Head of caudate nucleus (tissue), 42 donors: ENCODE measurements at places on chromosomes 3 and 15.
A peak's percentile ranks its signal among the peaks of the same experiment; 100 is the strongest.

DNA sequence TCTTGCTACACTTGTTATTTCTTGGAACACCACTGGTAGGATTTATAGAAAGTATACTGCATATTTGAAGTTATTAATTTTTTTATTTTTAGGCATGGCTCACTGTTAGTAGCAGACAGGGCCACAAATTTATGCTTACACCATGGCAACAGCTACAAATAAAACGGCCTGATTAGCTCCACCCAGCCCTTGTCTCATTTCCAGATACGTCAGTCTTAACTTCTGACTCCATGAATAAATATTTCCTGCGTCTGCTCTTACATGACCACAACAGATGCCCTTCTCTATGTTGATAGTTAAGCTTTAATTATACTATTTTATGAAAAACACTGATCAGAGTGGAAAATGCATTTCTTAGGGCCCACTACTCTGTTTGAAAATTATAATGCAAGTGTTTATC is 62.3 kb upstream of the CPOX start:
- no peak for DNase-seq

DNA sequence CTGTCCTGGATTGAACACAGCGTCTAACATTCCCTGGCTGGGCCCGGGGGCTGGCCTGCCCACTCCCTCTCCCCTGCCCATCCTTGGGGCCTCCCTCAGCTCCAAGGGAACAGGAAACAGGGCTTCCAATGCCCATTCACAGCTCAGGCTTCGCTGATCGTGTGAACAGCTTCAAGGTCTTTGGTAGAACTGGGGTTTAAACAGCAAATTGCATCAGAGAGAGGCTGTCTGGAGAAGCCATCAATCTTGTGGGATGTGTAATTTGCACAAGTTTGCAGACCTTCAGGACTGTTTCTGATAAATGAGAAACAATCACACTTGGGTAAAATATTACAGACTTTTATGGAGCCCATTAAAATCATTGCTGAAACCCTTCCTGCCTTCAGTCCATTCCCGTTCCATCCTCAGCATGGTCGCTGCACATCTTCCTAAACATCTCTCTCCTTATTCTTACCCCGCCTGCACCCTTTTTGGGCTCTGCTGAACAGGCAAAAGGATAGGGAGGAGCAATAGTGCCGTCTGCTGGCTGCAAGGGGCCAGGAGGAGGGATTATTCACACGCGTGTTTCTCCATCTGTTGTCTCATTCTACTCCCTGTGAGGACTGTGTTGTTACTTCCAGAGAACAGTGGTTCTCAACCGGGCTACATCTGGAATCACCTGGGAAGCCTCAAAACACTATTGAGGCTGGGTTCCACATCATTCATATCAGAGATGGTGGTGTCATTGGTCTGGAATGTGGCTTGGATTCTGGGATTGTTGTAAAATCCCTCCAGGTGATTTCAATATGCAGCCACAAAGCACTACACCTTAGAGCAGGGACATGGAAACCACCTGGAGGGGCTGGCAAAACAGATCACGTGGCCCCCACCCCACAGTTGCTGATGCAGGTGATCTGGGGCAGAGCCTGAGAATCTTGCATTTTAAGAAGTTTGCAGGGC is 116.3 kb downstream of the CLSTN2 start:
- peak; percentile 37 for DNase-seq

DNA sequence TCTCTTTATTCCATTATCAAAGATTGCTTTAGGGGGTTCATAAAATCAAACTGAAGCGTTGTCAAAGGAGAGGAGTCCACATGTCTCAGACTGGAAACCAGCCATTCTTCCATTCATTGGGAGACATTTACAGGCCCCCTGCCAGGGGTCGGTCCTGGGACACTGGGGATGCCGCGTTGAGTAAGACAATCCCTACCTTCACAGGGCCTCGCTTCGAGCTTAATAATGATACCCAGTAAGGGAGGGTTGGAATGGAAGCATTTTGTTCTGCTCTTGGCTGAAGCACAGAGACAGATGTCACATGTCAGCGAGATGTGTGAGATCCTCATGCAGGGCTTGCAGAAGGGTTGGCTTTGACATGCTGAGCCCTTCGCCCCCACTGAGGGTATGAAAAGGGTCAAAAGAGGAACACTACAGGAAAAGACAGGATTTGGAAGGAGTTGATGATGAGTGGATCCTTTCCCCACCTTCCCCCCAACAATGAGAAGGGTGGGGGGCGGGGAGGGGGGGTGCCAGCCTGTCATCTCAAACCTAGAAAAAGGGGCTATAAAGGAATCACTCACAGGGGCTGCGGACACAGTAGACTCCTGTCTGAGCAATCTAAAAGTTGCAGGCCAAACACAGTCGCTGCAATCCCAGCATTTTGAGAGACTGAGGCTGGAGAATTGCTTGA is 25.6 kb upstream of the ARL8B start:
- DNase-seq: no peak

- DNase-seq: no peak
Measured at GRCh38 chr15:71337197-71337845, 222.1 kb downstream of the THSD4 start.

GRCh38 chr3:151890721-151891141 is 17.3 kb downstream of the SUCNR1 start:
- DNase-seq: no peak

- DNase-seq: no peak
Measured at GRCh38 chr3:193589129-193589528, 3.9 kb upstream of the OPA1 start.

DNA sequence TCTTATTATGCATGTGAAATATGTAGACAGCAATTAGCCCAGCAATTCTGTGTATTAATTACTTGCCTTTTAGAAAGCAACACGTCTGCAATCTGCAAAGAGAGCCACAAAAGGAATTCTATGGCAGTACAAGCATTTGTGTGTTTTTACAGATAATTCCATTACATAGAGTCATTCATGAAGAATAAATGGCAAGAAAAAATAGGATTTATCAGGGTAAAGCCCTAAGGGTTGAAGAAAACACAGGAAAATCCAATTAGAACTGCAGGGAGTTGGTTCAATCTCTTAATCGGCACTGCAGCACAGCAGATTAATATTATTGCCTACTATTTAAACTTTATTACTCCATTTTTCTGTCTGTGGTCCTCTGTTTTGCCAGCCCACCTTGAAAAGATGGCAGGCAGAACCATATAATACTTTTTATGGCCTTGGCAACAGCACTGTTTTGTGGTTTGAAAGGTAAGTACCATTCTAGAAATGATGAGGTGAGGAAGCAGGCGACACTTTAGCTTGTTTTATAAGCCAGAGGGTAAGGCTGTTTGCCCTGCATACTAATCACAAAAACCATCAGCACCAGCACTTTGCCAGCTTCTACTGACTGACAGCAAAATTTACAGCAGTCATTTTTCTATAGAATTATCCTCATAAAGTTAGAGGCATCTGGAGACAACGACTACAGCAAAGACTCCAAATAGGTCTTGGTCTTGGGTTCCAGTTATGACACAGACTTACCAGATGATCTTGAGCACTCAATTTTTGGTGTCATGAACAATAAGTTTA is 638.2 kb upstream of the NAALADL2 start:
- DNase-seq: no peak

GRCh38 chr3:49133226-49133951 is 539 bp upstream of the LAMB2 start:
- DNase-seq: peak; percentile 86

- DNase-seq: peak; percentile 12
Measured at GRCh38 chr3:97817965-97818364, 3.8 kb upstream of the CRYBG3 start.

DNA sequence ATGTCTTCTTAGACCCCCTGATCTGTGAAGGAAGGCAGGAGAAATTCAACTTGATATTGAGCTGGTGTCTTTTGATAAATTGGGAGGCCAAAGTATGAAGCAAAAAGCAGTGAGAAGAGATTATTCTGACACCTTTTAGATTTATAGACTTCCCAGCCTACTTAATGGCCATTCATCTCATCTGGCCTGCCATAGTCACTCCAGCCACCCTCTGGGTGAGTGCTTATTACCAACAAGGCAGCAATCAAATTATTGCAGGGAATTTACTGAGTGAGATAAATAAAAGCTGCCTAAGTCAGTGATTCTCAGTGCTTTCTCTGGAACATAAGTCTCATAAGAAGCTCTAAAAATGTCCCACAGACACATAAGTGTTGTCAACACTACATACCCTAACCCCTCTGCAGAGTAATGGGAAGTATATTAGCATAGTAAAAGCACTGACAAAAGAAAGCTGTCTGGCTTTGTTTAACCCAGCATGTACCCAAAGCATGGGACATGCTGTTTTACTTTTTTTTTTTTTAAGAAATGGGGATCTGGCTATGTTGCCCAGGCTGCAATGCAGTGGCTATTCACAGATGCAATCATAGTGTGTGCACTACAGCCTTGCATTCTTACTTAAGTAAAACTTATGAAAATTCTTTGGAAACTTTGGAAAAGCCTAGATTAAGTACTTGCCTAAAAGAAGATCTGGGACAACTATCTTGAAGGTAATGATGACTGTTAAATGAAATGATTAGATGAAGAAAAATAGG is 725.3 kb downstream of the TUSC7 start:
- no peak for DNase-seq
